ENCODE measurements at places on chromosomes 12 and 14. TPM values are rescaled to one million over a fixed set of nuclear protein-coding genes. Genes with fewer than 3 reads are reported as not detected.

- no peak for DNase-seq
Measured at GRCh38 chr14:61567838-61568571, 127.3 kb upstream of the HIF1A start.

DNA sequence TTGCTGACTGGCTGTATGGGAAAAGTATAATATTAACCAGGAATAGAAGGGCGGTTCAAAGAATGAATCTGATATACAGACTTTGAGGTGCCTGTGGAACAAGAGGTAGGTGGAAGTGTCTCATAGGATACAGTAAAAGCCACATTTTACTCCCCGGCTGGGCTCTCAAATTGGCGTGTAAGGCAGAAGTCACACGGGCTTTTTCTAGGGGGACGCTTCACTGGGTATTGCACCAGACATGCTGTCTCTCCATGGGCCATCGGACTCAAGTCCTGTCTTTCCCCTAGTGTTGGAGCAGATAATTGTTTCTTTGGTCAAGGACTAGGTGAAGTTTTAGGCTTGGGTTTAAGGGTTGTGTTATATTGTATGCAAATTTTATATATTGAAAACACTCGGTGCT, 9.1 kb downstream of the TMCC3 start:
- DNase-seq = no peak

DNA sequence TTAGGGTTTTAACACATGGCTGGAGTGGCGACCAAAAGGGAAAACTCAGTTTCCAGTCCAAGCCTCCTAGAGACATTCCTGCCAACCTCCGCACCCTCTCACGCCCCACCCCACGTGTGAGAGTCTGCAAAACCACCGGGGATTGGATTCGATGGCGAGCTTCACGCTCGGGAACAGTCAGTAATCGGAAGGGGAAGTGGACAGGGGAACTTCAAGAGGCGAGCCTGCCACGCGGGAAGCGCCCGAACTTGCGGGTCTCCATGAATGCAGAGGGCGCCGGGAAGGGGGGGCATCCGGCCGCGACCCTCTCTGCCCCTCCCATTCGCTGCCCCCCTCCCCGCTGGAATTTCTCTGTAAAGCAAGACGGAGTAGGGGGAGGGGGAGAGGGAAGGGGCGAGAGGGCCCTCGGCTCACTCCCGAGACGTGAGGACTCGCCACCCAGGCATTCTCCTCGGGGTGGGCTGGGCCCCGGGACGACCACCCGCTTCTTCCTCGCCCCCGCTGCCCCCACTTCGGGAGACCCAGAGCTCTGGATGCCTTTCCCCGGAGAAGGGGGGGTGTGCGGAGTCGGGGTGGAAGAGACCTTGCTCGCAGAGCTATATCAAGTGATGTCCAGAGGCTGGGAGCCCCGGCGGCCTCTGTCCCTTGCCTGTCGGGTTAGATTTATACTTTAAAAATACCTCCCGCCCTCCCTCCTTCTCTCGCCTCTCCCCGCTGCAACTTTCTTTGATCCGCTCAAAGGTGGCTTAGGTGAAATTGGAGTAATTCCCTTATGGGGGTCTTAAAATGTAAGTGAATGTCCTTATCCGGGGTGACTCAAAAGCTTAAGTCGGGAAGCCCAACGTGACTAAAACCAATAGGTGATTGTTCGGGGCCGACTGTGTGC, 2.5 kb upstream of the CCND2 start:
- no peak for DNase-seq

NGB gene
- not detected for total RNA-seq

PIK3C2G gene
- total RNA-seq = 17.3 TPM

DNA sequence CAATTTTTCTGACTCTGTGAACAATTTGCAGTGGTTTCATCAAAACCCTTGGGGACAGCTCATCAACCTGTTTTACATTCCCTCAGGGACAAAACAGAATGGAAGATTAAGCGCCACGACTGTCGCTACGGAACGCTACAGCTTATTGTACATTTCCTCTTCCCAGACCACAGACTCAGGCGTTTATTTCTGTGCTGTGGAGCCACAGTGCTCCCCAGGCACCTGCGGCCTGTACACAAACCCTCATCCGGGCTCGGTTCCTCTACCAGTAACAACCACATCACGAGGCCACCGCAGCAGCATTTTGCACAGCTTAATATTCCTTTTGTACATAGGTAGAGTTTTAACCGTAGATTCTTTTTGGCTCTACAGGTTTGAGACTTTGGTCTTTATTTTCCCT, 397.4 kb upstream of the OR4E1 start:
- no peak for DNase-seq

DNA sequence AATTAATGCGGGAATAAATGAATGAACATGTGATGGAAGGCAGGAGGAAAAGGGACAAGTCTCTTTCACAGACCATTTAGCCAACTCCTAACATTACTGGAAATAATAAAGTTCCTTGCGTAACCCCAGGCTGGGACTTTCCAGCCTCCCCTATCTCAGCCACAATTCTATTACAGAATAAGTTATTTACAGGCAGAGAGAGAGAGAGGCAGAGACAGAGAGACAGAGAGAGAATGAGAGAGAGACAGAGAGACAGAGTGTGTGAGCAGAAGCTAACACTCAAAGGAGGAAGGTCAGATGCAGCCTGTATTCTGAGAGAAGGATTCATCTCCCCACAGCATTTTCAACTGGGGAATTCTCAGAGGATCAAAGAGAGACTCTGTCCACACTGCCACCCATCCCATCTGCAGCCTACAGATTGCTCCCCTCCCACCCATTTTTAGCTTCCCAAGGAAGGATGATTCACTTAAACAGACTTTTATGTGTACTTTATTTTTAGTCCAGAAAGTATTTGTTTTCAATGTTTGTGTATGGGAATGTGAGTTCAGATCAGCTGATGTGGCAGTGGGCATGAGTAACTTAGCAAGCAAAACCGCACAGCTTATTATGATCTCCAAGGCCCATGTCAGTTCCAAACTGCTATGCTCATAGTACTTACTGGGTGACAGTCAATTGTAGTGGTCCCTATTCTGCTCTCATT, 165.7 kb downstream of the CAND1 start:
- no peak for DNase-seq

SYNE3 gene
- total RNA-seq = 13.6 TPM

GRCh38 chr12:4787965-4788364, 67.8 kb downstream of the GALNT8 start:
- DNase-seq = no peak

DNA sequence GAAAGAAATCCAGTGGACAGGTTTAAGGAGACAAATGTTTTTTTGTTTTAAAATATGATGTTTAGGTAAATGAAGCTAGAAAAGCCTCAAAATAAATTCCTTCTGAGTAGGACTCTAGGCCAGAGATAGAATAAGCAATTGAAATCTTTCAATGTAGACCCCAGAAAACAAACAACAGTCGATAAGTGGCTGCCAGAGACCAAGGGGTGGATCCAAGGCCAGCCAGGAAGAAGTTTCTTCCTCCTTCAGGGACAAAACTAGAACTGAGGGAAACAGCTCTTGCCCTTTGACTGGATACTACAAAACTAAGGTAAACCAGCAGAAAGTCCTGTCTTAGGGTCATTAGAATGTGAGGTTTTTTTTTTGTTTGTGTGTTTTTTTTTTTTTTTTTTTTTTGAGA, 481.6 kb downstream of the RAD51B start:
- no peak for DNase-seq

ADCK1 gene
- total RNA-seq = 5.0 TPM

DNA sequence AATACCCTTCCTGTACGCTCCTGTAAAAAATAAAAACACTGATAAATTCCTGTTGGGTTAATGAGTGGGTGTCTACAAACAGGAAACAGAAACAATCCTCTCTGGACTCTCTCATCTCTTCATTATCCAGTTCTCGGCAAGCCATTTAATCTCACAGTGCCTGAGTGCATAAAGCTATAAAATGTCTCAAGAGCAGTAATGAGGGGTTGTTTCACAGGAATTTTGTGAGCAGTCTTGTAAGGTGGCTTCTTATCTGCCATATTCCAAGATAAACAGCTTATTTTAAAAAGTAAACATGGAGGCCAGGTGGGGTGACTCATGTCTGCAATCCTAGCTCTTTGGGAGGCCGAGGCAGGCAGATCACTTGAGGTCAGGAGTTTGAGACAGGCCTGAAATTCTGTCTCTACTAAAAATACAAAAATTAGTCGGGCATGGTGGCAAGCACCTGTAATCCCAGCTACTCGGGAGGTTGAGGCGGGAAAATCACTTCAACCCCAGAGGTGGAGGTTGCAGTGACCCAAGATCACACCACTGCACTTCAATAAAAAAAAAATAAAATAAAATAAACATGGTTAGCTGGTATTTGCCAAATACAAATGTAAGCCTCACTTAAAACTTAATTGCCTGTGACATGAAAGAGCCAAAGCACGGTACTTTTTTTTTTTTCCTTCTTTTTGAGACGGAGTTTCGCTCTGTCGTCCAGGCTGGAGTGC, 54.0 kb downstream of the CLIP1 start:
- no peak for DNase-seq

- DNase-seq = no peak
Measured at GRCh38 chr12:117235261-117235660, 45.0 kb upstream of the FBXO21 start.
